ENCODE measurements at places on chromosomes 3 and 15.

DNA sequence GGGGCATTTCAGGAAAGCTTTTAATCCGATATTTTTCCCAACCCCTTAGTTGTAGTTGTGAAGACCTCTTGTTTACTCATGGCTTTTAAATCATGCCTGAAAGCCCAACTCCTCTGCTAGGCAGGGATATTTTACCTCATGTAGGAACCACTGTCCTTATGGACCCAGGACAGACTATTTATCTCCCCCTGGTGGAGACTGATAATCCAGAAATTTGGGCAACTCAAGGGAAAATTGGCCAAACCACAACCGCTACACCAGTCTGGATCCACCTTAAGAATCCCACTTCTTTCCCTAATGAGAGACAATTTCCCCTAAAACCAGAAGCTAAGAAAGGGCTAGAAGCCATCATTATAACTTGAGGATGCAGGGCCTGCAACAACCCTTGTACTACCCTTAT, 248.1 kb upstream of the STAC start:
- no peak for DNase-seq

- DNase-seq, result no peak
These were observed 163.5 kb downstream of the GOLGA6L4 start for GRCh38 chr15:84398763-84399701.

- DNase-seq, result peak; percentile 35
These were observed 19.0 kb upstream of the TRAK1 start for GRCh38 chr3:42071904-42072812.

- DNase-seq, result no peak
These were observed 1.0 kb upstream of the FSTL1 start for GRCh38 chr3:120451806-120452205.

DNA sequence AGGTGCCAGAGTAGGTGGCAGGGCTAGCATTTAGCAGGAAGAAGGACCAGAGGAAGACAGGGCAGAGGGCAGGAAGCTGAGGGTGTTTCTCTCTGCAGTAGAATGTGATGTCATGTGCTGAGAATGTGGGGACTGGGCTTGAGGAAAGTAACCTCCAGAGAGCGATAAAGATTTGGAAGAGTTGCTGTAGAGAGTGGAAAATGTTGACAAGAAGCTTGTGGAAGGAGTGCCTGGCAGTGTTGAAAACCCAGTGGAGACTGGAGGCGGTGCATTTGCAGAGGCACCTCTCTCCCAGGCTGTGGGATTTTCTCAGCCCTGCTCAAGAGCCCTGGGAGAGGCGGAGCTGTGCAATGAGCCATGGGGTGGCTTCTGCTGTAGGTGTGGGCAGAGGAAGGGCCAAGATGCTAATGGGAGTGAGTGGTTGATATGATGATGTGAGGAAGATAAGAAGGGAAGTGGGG, 54.8 kb downstream of the MESD start:
- no peak for DNase-seq

DNA sequence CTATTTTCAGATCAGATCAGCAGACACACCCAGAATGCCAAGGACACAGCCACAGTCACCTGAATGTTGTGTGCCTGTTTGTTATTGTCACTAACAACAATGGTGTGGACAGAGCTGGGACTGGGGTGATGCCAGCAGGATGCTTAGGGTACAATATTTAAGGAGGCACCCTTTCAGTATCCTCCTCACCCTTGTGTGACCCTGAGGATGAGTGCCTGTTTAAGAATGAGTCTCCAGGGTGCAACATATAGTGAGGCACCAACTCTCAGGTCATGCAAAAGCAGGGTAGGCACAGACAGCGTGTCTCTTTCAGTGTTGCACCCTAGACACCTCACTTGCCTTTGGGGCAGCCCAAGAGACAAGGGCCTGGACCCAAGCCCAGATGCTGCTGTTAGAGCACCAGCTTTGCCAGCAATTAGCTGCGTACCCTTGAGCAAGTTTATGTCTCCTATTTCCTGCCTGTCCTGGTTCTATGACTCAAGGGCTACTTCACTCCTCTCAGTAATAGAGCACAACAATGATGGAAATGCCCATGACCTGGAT, 122.6 kb downstream of the AQP9 start:
- DNase-seq, result peak; percentile 29

DNA sequence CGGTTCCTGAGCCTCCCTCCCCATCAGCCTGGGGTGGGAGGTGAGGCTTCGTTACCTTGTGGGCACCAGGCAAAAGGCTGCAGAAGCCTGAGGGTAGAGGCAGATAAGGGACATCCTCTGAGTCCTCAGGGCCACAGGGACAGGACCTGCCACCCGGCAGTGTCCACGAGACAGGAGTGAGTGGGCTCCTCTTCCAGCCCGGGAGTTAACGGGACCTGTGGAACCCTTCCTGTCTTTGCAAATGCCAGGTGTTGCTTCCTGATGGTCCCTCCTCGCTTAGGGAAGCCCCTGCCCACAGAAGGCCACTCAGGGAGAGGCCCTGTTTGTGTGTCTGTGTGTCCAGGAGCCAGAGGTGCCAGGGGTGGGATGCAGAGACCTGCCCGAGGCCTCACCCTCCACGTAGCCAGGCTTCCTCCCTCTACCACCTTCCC, 111.1 kb upstream of the ALDH1A3 start:
- no peak for DNase-seq

GRCh38 chr15:41505776-41506175, 7.9 kb downstream of the LTK start:
- no peak for DNase-seq

GRCh38 chr3:127467391-127467790, 123.1 kb downstream of the TPRA1 start:
- peak; percentile 61 for DNase-seq

- DNase-seq, result peak; percentile 9
These were observed 190.0 kb downstream of the CACNA2D3 start for GRCh38 chr3:54312156-54312899.

DNA sequence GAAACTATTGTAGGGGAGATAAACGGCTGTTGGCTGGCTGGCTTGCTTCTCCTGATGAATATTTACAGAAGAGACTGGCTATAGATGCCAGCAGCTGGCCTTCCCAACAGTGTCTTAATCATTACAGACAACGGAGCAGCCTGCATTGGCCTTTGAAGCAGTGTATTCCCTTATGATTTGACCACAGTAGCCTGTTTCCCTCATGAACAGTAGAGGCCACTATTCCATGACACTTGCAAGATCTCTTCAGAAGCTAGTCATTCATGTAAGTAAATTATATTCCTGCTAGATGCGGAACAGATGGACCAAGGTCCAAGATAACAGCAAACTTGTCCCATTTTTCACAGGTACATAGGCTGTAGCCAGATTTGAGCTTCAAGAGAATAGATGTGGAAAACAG, 47.3 kb downstream of the TMCO5A start:
- DNase-seq, result peak; percentile 28

DNA sequence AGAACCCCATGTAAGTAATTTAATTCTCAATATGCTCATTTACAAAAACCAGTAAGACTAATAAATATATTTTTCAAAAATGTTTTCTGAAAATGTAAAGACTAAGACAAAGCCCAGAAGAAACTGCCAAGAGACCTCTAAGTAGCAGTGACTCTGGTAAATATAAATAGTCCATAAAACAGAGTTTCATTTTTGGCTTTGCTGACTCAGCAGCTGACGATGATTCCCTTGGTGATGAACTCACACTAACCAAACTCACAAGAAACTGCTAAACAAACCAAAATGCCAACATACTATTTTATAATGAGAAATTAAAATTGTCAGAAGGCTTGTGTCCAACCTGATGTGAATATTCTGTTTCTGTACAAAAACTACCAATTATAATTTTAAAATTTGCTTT, 31.5 kb upstream of the IMPG2 start:
- no peak for DNase-seq

DNA sequence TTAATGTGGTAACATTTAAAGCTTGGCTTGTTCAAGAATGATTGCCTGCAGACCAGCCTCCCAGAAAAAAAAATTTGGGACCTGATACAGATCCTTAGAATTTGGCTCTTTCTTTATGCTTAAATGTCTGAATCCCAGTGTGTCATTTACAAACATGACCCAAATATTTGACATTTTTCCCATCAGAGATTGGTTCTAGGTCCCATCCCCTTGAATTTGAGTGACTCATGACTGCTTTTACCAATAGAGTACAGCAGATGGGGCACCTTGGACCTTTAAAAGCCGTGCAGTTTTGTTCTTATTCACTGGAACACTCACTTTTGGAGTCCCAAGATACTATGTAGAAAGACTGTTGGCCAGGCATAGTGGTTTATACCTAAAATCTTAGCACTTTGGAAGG, 231.6 kb downstream of the ZIC1 start:
- DNase-seq, result no peak

DNA sequence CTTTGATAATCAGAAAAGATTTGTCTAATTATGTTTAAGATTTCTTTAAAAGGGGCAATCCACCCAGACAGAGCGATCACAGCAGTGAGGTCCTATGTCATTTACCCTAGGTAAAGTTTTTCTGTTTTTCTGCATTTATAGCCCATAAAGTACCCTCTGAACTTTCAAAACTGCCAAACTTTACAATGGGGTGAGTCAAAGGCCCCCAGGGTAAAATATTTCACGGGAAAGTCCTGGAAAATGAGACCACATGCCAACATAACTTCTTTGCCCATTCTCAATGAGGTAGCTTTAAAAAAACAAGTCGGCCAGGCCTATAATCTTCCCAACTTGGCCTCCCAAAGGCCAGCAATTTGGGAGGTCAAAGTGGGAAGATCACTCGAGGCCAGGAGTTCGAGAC, 53.0 kb downstream of the SUCLG2 start:
- no peak for DNase-seq

- no peak for DNase-seq
These were observed 72.2 kb downstream of the CACNA1D start for GRCh38 chr3:53566461-53567145.

DNA sequence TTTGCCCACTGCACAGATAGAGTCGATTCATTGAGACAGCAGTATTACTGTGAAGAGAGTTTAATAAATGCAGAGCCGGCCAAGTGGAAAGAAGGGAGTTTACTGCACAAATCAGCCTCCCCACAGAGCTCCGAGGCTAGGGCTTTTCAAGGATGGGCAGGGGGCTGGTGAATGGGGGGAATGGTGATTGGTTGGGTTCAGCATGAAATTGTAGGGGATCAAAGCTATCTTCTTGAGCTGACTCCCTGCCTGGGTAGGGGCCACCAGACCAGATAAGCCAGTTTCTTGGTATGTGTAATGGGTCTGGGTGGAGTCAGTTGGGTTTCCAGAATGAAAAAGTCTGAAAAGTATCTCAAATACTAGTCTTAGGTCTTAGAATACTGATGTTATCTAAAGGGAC, 66.6 kb downstream of the SYNPR start:
- DNase-seq, result no peak

DNA sequence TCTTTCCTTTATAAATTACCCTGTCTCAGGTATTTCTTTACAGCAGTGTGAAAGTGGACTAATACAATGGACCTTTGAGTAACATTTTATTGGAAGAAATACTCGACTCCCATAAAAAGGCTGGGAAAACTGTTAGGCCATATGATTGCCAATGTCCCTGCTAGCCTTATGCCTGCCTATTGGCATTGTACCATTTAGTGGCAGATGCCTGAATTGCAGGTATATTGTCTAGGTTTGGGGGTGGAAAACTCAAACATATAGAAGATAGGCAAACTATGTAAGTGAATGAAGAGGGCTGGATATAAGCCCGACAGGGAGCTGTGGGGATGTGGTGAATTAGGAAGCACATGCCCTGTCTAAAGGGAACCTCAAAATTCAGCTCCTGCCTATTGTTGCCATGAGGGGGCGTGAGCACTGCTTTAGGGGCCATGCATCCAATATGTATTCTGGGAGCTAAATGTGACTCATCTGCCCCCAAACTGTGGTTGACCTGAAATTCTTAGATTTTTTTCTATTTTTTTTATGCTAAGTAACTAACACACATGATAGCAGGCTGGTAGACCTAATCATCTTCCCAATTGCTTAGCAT, 65.2 kb upstream of the TRA2B start:
- DNase-seq, result no peak

- no peak for DNase-seq
These were observed 1.1 kb upstream of the FBLN2 start for GRCh38 chr3:13547591-13548371.

DNA sequence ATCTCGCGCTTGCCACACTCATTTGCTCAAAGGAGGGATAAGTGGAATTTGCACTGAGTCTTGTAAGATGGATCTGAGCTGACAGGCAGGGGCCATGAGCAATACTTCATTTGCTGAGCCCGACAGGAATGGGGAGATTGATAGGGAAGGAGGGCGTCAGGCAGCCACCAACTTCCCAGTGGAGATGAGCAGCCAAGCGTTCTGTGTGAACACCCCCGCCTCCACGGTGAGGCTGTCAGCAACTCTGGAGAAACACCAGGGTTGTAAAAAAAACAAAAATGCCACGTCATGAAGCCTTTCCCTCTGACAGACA, 36.8 kb downstream of the TLE3 start:
- DNase-seq, result peak; percentile 12

DNA sequence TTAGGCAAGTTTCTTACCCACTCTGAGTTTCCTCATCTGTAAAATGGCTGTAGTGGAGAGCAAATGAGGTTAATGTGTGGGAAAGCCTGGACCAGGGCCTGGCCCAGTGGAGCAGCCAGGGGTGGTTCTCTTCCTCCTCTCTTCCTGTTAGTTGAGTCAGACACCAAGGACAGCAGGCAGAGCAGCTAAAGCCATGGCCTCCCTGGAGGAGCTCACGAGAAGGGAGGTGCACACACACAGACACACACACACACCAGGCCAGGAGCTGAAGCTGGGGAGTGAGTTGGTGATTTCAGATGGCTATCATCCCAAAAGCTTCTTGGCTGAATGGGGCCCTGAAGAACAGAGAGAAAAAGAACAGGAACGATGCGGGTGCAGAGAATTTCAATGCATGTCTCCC, 33.2 kb upstream of the TSPAN3 start:
- DNase-seq, result no peak

- no peak for DNase-seq
These were observed 8.0 kb downstream of the SH3BP5 start for GRCh38 chr3:15324379-15324808.

GRCh38 chr15:40270246-40270995, 12.4 kb downstream of the ANKRD63 start:
- no peak for DNase-seq

GRCh38 chr15:58021332-58022230, 43.9 kb downstream of the ALDH1A2 start:
- no peak for DNase-seq

DNA sequence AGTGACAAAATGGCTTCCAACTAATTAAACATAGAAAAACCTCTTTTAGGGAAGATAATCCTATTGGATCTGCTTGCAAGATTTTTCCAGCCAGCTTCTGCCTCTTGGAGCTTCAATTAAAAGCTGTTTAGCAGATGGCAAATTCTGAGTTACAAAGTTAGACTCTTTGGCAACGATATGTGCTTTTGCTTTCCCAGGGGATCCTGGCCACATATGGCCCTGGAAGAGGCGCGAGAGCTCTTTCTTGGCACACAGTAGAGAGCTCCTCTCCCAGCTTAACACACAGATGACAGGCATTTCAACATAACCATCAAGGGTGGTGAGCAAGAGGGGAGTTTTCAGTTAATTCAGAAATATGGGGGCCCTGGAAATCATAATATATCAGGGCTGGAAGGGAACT, 41.6 kb upstream of the GALNT15 start:
- DNase-seq, result no peak

GRCh38 chr3:175355801-175356335, 496.7 kb downstream of the NAALADL2 start:
- DNase-seq, result no peak

Measured in BE2C (cell line).